ENCODE measurements at places on chromosomes 1 and 21. TPM values are rescaled to one million over a fixed set of nuclear protein-coding genes. Genes with fewer than 3 reads are reported as not detected.
A peak's percentile ranks its signal among the peaks of the same experiment; 100 is the strongest.

- DNase-seq = no peak
Observed at GRCh38 chr1:176323472-176323871, 116.4 kb upstream of the COP1 start.

DNA sequence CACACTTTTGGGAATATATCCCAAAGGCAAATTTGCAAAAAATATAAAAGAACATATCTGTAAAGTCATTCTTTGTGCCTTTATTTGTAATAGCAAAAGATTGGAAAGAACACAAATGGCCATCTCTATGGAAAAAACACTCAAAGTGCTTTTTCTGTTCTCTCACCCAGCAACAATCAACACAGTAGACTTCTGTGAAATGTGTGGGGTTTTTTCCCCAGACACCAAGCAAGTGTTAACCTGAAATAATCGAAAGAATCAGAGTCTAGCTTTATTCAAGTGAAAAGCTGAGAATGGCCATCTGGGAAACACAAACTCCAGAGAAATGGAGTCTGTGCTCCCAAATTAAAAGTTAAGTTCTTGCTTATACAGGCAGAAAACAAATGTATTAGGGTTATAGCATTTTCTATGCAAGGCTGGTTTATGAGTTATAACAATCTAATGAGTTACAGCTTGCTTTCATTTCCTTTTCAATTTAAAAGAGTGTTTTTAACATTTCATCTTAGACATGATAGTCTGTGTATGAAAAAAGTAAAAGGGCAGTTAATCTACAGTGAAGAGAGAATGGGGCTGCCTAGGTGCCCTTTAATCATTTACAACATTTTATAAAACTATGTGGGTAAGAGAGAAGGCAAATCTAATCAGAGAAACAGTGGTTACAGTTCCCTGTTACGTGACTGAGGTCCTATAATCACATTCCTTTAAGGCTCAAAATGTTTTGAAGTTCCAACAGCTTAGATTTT is 46.6 kb downstream of the SLC30A7 start:
- DNase-seq = no peak

PYHIN1 gene
- total RNA-seq = 0.59 TPM

DNA sequence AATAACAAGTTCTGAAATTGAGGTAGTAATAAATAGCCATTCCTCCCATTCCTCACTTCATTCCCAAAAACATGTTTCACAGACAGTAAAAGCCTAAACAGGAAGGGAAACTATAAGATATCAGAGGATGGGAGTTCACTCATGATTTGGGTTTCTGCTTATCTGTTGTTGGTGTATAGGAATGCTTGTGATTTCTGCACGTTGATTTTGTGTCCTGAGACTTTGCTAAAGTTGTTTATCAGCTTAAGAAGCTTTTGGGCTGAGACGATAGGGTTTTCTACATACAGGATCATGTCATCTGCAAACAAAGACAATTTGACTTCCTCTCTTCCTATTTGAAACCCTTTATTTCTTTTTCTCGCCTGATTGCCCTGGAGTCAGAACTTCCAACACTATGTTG is 26.0 kb upstream of the POFUT2 start:
- no peak for DNase-seq

ATXN7L2 gene
- total RNA-seq = 3.4 TPM

DNA sequence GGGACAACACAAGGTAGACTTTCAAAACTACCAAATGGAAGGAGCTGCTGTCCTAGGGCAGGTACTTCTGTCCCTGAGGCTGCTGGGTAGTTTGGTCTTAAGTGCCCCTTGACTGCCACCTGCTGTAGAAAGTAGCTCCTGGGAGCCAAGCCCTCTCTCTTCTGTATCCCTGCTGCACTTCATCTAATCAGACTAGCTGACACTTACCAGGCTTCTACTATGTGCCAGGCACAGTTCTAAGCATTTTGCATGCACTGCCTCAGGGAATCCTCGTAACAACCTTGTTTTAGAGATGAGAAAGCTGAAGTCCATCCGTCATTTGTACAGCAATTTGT is 15.9 kb upstream of the SRSF4 start:
- DNase-seq = no peak

- DNase-seq = no peak
Observed at GRCh38 chr1:233135833-233136232, 159.7 kb downstream of the PCNX2 start.

CD247 gene
- total RNA-seq = 2.0 TPM

FAM110D gene
- 5.3 TPM for total RNA-seq

SV2A gene
- total RNA-seq = 0.71 TPM

DNA sequence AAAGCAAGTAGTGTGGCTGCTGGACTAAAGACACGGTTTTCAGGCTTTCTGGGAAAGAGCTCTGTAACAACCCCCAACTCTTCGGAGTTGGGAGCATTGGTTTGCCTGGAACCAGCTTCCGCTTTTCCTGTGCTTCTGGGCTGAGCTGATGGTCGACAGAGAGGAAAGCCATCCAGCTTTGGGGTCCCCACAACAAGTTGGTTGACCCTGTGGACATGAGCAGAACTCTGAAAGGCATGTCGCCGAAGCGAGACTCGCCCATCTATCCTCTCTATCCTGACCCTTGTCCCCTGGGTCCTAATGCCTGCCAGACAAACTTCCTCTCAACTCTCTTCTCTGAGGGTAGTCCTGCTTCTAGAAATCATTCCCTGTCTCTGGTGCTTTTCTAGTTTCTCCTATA is 31.9 kb upstream of the FCGR2A start:
- DNase-seq = no peak

NBPF19 gene
- total RNA-seq = 6.3 TPM

DNA sequence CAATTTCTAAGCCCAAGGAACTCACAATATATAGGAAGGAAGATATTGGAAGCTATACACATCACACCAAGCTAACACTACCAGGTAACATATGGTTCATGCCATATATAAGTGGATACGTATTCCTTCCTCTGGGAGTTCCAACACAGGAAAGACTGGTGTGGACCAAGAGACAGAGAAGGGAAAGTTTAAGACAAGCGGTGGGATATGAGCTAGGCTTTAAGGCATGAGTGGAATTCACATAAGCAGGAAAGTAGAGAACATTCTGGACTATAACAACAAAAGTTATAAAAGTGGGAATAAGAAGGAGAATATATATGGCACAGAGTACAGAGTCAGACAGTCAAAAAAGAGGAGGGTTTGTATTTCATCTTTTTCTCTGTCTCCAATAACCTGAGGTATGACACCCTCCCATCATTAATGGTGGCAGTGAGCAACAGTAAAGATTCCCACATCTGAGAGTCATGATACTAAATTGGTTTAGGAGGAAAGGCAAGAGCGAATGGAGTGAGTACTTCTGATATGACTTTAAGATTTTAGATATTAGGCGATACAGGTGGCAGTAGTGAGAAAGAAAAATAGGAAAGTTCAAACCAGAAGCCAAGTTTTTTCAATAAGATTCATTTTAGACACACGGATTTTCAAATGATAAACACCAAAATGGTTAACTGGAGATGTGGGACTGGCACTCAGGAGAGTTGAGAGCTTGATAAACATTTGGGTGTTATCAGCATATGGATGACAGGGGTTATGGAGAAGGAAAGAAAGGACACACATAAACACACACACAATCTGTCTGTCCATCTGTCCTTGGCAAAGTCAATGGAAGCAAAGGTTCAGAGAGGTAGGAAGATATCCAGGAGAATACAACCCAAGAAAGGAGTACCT is 87.4 kb upstream of the TTC39A start:
- DNase-seq = no peak

ZNF648 gene
- not detected for total RNA-seq

- DNase-seq = no peak
Observed at GRCh38 chr1:201755200-201755599, 73.8 kb upstream of the IPO9 start.

- no peak for DNase-seq
Observed at GRCh38 chr1:154750681-154751665, 119.1 kb downstream of the KCNN3 start.

KRTAP26-1 gene
- total RNA-seq = not detected

DNA sequence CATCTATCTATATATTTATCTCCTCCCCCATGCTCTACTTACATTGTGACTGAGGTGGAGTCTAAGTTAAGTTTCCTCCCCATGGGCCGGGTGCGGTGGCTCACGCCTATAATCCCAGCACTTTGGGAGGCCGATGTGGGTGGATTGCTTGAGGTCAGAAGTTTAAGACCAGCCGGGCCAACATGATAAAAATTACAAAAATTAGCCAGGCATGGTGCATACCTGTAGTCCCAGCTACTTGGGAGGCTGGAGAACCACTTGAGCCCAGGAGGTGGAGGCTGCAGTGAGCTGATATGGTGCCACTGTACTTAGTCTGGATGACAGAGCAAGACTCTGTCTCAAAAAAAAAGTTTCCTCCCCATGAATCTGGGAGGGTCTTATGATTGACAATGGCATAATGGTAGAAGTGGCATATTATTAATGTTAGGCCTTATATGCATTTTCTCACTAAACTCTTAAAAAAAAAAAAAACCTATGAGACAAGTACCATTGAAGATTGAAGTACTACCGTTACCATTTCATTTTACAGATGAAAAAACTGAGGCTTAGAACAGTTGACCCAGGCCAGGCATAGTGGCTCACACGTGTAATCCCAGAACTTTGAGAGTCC is 11.2 kb downstream of the F11R start:
- no peak for DNase-seq

GRCh38 chr1:15430787-15431570 is 7.3 kb upstream of the CTRC start:
- peak; percentile 65 for DNase-seq

- peak; percentile 77 for DNase-seq
Observed at GRCh38 chr1:99648107-99648506, 2.2 kb downstream of the PALMD start.

DNA sequence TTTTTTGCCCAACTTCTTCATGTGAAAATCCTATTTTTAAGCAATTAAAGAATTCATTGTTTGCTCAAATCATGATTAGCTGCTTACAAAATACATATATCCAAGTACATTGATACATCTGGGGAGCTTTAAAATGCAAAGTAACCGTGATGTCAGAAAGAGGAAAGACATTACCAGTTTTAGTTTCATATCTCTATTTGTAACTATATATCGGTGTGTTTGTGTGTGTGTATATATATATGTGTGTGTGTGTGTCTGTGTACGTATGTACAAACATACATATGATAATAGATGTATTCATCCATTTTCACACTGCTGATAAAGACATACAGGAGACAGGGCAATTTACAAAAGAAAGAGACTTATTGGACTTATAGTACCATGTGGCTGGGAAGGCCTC is 310.1 kb downstream of the DPYD start:
- DNase-seq = no peak

NPL gene
- 16.7 TPM for total RNA-seq

DNA sequence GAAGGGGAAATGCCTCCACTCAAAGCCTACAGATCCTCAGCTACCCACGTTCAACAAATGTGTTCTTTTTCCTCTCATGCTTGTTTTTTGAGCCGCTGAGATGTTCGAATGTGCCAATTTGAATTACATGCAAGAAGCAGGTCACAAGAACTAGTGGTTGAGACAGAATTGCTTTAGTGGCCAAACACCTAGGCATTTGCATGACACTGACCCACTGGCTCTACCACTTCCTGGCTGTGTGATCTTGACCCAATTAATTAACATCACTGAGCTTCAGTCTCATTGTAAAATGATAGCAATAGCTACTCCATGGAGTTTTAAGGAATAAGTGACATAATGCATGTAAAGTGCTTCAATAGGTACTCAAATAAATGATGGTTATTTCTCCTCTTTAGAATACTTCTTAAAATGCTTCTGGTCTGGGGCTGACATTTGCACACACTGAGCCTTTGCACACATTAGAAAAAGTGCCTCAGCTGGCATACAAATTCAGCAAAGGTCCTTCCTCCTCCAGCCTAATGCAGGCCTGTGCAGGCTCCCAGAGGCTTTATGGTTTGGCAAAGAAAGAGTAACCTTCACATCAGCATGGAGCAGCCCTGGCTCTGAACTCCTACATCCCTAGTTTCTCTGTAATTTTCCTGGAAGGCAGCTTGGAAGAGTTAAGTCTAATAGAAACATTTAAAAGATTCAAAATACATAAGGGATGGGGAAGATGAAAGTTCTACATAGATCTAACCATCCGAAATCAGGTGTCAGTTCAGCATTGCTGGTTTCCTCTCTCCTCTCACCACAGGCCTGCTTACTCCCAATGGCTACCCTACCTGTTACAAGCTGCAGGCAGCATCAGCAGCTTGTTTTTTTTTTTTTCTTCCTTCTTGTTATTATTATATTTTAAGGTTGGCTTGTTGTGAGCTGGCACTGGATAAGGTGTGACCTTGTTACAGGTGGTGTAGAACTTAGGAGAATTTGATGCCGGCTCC is 107.4 kb downstream of the TBX19 start:
- no peak for DNase-seq

DNA sequence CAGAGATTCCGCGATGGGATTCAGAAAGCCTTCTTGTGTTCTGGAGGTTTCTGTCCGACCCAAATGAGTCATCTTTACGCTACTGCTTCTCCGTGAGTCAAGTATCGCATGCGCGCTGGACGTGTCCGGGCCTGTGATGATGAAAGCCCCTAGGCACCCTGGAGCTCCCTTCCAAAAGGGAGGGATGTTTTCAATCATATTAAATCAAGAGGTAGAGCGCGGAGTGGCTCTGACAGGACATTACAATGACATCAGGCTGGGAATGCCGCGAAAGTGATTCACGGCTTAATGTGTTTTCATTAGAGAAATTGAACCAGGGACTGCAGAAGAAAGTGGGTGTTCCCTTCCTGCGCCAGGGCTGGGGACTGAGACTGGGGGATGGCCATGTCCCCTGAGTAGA is 48.5 kb downstream of the AJAP1 start:
- DNase-seq = no peak

DNA sequence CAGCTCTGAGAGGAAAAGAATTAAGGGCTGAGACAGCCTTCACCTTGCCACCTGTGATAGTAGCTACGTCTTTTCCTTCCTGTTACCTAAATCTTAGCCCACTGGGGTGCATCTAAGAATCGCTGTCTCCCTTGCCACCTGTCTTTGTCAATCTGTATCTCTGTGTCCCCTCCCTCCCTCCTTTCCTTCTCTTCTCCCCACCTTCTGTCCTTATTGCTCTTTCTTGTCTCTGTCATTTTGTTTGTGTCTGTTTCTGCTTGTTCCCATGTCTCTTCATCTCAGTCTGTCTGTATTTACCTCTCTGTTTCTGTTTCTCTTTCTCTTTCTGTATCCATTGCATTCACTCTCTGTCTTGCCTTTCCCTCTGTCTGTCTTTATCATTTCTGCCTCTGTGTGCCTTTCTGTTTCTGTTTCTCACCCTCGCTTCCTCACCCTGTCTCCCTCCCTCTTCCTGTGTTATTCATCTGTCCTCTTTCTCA is 30.2 kb downstream of the SLC22A15 start:
- DNase-seq = no peak

- no peak for DNase-seq
Observed at GRCh38 chr1:223741861-223742260, 29.5 kb downstream of the CAPN2 start.

GRCh38 chr1:3457910-3458883 is 3.7 kb downstream of the ARHGEF16 start:
- no peak for DNase-seq

DNA sequence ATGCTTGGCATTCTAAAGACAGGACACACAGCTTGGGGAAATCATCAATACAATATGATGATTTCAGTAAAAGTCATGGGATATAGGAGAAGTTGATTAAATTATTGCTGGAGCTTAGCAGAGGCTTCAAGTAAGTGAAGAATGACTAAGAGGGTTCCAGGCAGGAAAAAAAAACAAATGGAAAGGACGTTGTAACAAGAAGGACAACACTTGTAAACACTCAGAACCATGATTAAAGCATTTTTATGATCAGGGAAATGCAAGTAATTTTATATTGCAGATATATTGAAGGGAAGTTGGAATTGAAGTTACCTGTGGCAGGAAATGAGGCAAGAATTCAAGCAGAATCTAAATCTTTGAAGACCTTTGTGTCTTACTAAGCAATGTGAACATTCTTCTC is 602.7 kb upstream of the NEGR1 start:
- no peak for DNase-seq

GRCh38 chr1:246595146-246595545 is 28.9 kb downstream of the CNST start:
- DNase-seq = no peak

Data from left cardiac atrium (tissue), 4 donors.